ENCODE measurements at places on chromosomes 7 and 10. TPM values are rescaled to one million over a fixed set of nuclear protein-coding genes. Genes with fewer than 3 reads are reported as not detected.

The MACROH2A2 gene
- 6.7 TPM for total RNA-seq

The GFRA1 gene
- 65.8 TPM for total RNA-seq

The KLHL7 gene
- total RNA-seq = 29.1 TPM

The NUTM2E gene
- total RNA-seq = not detected

The CTNNA3 gene
- total RNA-seq = 89.6 TPM

The CDK14 gene
- total RNA-seq = 79.4 TPM

GRCh38 chr10:74995806-74996205 lies 115.7 kb upstream of the SAMD8 start:
- no peak for DNase-seq

DNA sequence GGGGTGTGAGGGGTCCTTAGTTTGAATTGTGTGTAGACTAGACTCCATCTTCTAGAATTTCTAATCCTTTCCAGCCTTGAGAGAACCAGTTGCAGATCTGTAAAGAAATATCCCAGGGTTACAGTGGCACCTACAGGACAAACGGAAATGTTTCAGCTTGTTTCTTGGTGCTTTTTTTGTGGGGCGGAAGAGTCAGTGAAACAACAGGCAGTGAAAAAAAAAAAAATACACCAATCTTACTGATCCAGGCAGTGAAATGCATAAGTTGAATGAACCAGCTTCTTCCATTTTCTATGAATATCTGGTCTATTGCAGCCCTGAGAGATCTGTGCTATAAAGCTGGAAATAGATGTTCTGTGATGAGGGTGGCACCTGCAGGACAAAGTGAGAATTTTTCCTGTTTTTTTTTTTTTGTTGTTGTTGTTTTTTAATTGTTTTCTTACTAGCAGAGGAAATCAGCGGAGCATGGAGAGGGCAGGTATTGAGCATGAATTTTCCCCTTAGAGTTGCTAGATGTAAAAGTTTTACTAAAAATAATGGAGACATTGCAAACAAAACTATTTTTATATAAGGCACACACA lies 81.9 kb upstream of the DYNC1I1 start:
- DNase-seq = no peak

DNA sequence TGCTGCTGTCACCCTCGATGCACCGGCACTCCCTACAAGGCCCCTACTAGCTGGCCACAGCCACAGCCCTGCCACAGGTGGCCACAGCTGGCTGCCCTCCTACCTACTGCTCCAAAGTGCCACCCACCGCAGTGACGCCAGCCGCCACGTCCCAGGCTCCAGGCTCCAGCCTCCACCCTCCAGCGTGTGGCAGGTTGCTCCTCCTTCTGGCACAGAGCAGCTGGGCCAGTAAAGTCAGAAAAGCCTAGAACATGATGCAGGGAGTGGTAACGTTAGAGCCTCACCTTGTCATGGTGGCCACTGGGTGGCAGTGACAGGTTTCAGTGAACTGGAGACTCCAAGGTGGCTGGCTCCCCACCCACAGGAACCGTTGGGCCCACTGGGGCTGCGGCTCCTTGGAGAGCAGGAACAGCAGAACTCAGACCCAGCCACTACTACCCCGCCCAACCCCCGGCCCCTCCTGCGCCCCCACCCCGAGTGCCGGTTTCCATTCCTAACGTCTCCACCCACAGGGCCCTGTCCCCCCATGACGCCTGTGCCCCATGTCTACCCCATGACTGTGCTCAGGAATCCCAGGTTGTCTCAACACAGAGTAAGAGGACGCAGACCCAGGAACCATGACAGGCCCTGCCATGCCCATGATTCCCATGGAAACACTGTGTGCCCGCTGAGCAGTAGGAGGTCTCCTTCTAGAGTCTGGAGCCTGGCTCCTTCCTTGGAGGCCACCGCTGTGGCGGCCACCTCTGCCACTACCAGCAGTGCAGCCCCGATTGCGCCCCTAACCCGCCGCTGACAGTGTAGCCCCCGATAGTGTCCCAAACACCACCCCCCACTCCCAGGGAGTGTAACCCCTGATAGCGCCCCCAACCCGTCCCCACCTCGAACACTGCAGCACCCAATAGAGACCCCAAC lies 52.3 kb upstream of the ZNF33B start:
- DNase-seq = no peak

DNA sequence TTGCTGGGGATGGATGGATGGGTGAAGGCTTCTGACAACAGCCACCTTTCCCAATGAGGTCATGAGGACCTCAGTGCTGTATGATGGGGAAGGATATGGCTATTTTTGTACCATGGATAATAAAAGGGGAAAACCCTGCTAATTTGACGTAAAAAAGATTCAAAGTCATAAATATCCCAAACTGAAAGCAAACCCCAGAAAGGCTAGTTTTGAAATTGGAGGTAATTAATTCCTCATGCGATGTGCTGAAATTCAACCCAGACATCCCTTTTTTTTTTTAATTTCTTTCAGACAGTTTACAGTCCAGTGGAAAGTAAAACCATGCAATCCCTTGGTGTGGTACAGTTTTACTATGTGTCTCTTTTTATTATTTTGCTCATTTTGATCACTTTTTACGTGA lies 254.5 kb upstream of the BMPER start:
- DNase-seq = no peak

GRCh38 chr10:2925631-2926030 lies 141.7 kb upstream of the PFKP start:
- DNase-seq = peak; percentile 73

DNA sequence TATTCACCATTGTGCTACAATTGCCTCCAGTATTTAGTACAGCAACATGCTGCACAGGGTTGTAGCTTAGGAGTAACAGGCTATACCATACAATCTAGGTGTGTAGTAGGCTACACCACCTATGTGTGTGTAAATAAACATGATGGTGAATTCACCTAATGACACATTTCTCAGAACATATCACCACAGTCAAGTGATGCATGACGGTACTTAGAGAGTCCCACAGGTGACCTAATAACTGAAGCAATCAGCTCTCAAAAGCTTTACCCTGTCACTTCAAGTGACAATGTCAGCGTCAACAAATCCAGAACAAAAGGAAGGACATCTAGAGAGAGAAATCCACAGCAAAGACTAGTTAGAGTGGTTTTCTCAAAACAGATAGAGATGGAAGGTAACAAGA lies 38.8 kb downstream of the CCNJ start:
- no peak for DNase-seq

GRCh38 chr10:43396061-43396927 lies 12.7 kb downstream of the HNRNPF start:
- DNase-seq = peak; percentile 91

All from sciatic nerve (tissue), 2 donors.